ENCODE measurements at places on chromosomes 6 and 20.

DNA sequence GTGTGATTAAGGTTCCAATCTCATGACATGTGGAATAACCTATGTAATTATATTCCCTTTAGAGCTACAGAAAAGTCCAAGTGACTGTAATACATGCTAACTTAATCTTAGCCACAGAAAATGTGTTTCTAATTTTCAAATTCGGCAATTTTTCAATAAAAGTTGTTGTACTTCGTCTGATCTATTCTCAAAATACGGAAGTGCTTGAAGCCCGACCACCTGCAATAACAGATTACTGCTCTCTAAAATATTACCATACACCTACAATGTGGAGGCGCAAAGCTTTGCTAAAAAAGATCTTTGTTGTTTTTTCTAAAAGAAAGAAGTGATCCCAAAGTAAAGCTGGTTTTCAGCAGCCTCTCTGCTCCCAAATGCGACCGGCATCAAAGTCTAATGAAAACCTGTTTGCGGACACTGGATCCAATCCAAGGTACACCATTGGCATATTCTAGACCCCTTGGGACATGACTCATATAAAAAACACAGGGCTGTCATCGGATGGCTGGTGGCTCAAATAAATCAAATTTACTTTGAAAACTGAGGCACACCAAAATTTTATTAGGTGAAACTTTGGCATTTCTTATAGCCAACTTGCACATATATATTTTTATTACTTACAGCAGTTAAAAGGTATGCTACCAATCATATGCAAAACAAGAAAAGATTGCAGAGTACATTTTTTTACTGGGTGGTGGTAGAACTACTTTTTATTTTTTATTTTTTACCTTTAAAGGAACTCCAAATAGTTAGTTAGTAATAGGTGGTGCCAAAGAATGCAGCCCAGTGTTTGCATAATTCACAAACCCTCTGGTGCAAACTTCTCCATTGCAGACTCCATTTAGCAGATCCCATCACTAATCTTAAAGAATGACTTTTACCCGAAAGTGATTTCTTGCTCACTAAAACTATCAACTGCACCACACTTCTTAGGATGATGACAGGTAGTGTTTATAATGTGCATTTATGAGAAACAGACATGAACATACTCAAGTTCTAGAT lies 118.7 kb upstream of the TBX18 start:
- no peak for DNase-seq

DNA sequence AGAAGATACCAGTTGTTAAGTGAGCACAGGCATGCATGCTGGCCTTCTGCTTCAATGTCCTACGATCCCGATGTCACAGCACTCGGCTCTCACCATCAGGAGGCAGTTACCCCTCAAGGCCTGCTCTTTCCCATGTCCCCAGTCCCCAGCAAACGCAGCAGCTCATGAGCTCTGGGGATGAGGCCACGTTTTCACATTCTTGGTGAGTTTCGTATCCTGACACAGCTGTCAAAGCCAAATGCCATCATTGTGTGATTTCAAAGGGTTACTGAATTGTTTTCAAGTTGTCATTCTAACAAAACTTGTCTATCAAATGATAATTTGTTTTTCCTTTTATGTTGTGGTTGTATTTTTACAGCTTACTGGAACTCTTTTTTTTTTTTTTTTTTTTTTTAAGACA lies 226.9 kb upstream of the KCNG1 start:
- DNase-seq, result no peak

DNA sequence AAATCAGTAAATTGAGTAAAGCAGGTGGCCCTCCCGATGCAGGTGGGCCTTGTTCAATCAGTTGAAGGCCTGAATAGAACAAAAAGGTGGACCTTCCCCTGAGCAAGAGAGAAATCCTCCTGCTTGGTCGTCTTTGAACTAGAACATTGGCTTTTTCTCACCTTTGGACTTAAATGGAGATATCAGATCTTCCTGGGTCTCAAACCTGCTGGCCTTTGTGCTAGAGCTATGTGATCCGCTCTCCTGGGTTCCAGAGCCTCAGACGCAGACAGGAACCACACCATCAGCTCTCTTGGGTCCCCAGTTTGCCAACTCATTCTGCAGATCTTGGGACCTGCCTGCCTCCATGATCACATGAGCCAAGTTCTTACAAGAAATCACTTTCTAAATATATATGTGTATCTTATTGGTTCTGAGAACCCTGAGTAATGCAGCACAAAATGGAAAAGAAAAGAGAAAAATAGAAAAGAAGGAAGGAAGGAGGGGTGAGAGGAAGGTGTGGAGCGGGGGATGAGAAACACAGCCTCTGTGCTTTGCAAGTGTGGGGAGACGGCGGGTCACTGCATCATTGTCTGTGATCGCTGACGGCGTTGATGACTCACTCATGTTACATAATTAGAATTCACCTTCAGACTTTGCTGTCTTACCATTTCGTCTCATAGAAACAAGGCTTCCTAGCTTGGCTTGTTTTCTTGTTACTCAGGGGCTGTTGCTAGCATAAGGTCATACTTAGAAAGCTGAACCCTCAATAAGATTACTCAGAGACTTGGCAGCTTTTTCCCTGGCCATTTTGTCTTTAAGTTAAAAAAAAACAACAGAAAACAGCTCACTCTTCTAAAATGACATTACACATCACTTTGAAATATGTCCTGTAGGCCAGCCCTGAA lies 85.7 kb upstream of the NEDD9 start:
- peak; percentile 20 for DNase-seq

DNA sequence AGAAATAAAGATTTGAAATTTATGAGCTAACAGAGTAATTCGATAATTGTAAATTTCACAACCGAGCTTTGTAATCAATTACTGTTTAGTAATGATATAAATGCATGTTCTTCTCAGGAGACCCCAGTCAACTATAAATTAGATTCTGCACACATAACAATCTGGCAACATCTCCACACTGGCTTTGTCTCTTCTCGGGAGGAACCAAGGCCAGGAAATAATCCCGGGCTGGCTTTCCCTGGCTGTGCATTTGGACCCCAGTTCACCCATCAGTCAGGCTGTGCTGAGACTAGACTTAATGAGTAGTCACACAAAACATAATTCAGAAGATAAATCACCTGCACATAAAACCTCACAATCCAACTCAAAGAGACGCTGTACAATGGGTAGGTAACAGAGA lies 65.5 kb downstream of the PTPRT start:
- DNase-seq, result no peak
